NCI-H774 (cell line): ENCODE measurements at places on chromosomes 1 and 21.

GRCh38 chr1:177744906-177745305 is 225.0 kb downstream of the SEC16B start:
- DNase-seq: no peak

DNA sequence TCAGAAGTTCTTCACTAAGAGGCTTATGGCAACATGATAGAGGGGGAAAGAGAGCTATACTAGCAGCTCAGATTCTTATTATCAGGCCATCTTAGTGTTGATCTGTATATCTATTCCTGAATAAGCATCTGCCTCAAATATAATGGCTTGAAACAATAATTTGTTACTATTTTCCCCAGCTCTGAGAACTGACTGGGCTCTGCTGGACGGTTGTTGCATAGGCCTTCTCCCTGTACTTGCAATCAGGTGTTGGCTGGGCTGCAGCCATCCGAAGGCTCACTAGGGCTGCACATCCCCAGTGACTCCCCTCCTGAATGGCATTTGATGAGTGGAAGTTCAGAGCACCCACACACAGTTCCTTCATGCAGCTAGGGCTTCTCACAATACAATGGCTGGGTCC is 116.0 kb downstream of the PROX1 start:
- no peak for DNase-seq

GRCh38 chr1:17441265-17441992 is 2.0 kb upstream of the RCC2 start:
- DNase-seq: no peak

DNA sequence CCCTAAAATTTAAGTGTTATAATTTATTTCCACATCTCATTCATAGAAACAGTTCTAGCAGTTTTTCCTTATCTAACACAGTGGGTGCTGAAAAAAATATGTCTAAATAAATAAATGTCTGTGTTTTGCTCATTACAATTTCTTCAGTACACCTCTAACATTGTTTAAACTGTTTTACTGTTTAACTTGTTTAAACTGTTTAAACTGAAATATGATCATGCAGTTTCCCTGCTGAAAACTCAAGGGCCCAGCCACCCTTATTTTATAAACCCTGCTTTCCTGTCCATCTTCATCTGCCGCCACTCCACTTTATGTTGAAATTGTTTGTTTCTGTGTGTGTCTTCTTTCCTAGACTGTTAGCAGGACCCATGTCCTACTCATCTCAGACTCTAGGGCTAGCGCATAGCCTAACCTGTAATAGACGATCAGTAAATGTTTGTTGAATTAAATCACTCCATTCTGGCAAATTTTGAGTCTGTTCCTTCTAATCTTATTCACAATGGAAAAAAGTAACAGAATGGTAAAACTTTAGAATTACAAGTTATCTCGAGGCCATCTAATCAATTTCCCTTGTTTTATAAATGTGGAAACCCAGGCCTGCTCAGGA is 9.4 kb upstream of the PIK3C2B start:
- no peak for DNase-seq

GRCh38 chr1:53685272-53686051 is 53.5 kb downstream of the GLIS1 start:
- DNase-seq: no peak

DNA sequence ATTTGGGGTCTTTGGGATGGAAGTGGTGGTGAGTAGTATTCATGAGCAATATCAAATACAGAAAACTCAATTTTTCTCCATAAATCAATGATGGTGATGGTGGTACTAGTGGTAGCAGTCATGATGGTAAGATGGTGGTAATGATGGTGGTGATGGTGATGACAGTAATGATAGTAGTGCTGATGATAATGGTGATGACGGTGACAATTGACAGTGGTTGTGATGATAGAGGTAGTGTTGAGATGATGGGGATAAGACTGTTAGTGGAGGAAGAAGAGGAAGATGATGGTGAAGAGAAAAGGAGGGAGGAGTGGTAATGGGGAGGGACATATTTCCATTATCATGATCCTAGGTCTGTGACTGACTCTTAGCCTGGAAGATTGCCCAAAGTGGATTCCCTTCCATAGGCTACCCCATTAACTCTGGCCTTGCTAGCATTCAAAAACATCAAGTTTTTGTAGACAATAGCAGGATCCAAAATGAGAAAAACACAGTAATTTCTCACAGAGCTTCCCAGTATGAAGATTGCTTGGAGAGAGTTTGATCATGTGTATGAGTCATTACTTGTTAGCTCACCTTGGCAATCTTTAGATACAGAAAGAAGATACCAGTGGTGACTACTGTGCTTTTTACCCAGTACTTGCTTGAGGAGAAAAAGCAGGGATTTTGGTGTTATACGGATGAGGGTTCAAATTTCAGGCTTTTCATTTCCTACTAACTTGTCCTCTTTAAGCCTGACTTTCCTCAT is 93.9 kb downstream of the ATP1A1 start:
- no peak for DNase-seq

DNA sequence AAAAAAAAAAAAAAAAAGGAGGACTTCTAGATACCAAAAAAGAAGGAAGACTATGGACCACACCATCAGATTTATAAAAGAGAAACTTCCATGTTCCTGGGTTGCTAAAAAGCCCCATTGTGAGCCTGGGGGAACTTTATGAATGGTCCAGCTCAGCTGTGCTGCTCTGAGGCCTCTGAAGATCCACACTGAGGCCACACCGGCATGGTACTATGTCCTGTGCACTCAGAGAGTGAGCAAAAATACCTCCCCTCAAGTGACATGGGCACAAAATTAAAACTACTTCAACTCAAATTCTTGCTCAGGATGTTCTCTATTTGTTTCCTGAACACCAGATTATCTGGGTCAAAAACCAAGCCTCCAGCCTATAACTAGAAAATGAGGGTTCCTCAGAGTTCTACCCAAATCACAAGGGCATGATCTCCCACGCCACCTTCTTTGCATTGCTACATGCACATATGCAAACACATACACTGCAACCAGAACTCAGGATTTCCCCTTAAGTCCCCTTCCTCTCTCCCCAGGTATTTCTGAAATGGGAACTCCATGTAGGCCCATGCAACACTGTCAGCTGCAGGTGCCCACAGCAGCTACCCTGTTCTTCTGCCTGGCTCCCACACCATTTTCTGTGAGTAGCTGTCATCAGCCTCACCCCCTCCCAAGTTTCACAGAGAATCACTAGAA is 94.4 kb downstream of the SH3GLB1 start:
- DNase-seq: no peak

- DNase-seq: no peak
Measured at GRCh38 chr1:14660801-14661200, 62.3 kb downstream of the KAZN start.

DNA sequence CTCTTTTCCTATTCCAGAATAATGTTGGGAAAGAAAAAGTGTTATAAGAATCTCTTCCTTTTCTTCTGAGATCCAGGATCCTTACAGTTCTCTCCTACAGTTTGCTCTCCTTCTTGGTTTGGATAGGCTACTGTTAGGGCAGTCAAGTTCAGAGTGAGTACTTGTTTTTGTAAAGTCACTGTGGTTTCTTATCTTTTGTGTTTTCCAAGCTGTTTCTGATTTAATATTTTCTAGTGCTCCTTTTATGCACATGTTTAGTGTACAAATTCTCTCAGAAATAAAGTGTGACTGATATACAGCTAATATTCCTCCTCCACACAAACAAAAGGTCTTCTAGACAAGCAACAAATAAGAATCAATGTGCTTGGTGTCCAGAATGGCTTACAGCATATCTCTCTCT is 107.7 kb downstream of the BACH1 start:
- DNase-seq: no peak

- DNase-seq: no peak
Measured at GRCh38 chr1:157776971-157777391, at the start of gene FCRL2. Gene FCRL2 (minus strand): TSS chr1:157777132. CDS start chr1:157777073, 59 bp downstream.

- no peak for DNase-seq
Measured at GRCh38 chr1:225608014-225608796, 44.7 kb downstream of the ENAH start.

DNA sequence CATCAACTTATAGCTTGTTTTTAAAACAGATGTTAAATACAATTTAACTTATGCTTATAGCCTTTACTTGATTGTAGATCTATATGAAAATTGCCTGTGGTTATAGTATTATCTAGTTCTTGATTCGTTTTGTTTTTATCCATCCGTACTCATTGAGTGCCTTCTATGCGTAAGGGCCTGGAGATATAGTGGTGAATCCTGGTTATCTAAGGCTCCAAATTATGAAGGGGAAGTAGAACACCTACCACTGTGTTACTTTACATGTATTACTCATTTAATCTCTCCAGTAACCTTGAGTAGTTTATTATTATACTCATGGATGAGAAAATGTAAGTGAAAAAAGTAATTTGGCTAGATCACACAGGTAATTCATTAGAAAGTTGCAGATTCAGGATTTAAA is 121.8 kb downstream of the OSBPL9 start:
- DNase-seq: no peak

- DNase-seq: no peak
Measured at GRCh38 chr1:229664133-229664689, 38.2 kb downstream of the URB2 start.

- no peak for DNase-seq
Measured at GRCh38 chr1:74908797-74909196, 175.8 kb downstream of the TYW3 start.

DNA sequence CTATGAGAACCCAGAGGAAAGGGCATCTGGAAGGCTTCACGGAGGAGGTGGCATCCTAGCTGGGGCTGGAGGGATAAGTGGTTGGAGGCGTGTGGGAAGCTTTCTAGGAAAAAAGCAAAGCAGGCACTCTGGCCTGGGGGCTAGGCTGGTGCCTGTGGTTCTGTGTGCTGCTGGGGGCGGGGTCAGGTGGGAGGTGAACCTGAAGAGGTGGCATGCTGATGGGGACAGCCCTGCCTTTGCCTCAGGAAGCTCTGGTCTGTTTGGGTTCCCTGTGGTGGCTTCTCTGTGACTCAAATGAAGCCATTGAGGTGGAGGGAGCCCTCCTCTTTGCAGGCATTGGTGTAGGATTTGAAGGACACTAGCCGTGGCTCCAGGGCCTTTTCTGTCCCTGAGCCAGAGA is 221.6 kb upstream of the POU3F1 start:
- DNase-seq: no peak

DNA sequence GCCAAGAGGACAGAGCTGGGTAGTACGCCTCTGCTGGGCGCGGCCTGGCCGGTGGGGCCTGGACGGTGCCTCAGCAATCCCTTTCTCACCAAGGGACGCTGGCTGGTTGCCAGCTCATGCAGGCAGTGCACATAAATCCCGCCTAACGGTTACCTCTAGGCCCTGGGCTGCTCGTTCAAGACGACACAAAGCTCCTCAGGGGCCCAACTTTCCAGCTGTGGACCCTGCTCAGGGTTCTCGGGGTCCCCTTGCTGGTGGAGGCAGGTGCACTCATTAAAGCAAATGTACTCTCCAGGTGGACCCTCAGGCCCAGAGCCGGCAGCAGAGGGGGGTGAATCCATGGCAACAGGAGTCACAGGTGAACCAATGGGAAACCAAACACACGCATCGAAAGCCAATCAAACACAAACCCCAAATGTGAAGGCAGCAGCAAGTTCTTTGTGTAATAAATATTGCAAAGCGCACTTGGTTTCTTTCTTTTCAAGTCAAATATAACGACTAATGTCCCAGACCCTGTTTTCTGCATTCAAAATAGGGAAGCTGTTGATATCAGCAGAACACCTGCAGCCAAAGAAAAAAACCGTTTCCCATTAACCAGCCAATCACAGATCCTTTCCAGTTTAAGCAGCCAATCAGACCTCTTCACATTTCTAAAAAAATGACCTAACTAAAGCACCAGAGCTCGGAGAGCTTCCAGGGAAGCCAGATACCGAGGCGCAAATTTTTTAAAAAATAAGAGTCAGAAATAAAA is 26.1 kb upstream of the CLSTN1 start:
- DNase-seq: no peak
